Muscle of back (tissue), 13 donors: ENCODE measurements at places on chromosomes 6 and 20.

- no peak for DNase-seq
Measured at GRCh38 chr6:35544769-35545361, 32.2 kb upstream of the TULP1 start.

DNA sequence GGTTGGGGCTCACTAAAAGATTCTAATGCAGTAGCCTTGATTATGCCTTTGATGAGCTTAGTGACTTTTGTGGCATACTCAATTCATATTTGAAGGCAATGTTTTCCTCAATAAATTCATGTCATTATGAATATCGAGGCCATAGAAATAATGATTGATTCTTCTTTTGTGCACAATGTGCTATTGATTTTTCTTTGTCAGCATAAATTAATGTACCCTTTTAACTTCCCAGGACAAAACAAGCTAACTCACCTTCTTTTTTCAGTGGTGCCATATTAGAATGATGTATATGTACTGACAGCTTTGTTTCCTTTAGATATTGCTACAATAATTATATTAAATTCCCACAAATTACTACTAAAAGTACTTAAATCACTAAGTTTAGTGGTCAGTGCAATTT, 484.3 kb upstream of the HS3ST5 start:
- DNase-seq: no peak

- peak; percentile 44 for DNase-seq
Measured at GRCh38 chr6:87687296-87687695, 14.7 kb downstream of the AKIRIN2 start.

DNA sequence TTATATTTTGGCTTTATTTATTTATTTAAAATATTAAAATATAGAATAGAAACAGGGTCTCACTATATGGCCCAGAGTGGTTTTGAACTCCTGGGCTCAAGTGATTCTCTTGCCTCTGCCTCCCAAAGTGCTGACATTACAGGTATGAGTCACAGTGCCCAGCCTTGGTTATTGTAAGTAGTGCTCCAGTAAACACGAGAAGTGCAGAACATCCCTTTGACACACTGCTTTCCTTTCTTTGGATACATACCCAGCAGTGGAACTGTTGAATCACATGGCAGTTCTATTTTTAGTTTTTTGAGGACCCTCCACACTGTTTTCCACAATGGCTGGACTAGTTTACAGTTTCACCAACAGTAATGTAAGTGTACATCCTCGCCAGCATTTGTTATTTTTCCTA, 203.9 kb downstream of the PHF3 start:
- DNase-seq: no peak

DNA sequence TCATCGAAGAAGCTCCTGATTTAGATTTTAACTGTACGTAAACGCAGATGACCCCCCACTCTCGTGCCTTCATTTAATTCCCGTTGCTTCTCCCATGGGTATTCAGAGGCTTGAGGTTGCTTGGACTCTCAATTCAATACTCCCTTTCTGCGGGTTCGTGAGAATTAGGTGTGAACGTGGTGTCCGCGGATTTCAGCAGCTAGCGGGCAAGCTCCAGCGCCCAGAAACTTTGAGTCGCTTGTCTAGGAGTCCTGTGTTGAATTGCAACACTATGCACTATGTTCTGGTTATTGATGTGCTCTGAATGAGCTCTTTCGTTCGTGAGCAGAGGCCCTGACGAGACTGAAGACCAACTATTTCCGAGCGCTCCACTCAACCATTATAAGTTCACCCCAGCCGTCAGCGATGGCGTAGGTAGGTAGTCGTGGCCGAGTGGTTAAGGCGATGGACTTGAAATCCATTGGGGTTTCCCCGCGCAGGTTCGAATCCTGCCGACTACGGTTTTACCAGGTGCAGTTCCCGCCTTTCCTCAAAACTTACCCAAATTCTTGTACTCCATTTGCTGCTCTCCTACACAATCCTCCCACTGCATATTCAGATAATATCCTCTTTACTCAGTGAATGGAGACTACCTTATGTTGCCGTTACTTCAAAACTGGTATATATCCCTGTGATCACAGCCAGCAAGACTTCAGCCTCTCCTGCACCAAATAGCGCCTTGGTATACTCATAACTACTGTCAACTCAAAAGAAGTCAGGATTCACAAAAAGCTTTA, 72.6 kb upstream of the ZNF184 start:
- DNase-seq: peak; percentile 27

- DNase-seq: no peak
Measured at GRCh38 chr6:16344756-16345155, 106.4 kb downstream of the GMPR start.

- DNase-seq: no peak
Measured at GRCh38 chr6:126027601-126028000, 41.3 kb downstream of the TRMT11 start.

DNA sequence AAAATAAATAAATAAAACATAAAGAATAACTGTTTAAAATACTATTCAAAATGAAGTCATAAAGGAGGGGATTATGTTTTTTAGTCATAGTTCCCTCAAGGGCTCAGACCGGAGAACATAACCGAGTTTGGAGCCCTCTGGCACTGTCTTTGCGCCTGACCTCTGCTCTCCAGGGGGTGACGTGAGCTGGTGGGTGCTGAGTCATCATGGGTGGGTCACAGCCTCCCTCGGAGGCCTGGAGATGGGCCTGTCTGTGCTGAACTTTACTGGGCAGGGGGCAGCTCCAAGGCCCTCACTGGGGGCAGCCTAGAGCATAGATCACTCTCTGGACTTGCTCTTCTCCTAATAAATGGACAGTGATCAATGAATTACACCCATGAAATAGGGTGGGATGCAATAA, 3.1 kb upstream of the MAVS start:
- DNase-seq: no peak

DNA sequence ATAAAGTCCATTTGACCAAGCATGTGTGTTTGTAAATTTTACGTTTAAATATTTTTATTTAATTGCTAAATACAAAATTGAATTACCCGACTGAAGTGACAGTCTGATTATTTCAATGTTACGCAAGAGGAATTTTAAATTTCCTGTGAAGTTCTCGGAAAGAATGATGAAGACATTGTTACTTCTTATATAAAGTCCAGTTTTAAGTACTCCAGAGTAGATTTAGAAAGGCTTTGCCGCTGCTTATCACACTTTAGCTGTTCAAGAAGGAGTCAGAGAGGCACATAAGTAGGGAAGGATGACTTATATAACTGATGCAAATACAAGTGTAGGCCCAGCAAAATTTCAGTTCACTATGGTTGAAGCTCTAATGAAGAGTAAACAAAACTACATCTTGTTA, 265.1 kb upstream of the CITED2 start:
- DNase-seq: no peak

DNA sequence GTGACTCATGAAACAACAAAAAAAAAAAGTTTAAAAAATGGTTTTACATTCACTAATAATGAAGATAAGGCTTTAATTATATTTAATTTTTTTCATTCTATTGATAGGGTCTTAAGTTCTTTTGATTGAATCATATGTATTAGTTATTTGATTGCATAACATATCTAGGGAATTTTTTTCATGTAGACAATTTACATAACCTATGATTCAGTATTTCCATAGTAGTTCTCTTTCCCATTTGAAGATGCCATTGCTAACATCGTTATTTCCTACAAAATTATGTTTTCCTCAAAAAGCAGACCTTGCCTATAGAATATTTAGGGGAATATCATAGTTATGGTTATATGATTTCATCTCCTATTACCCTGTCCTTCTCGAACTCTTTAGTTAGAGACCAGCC, 463.4 kb downstream of the TFAP2B start:
- DNase-seq: no peak

DNA sequence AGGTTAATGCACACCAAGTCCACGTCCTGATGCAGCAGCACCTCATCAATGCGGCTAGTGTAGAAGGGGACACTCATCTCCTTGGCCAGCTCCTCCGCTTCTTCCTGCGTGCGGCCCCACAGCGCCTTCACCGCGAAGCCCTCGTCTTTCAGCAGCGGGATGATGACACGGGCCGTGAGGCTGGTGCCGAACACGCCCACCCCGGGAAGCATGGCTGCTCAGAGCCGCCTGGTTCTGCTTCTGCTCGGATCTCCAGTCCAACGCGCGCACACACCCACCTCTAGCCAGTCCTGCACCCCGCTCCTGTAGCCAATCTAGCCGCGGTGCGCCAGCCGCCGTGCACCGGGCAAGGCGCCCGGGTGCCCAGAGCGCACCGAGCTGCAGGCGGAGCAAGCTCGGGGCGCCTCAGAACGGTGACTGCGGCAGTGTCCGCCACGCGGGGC, 700 bp downstream of the GFOD1 start:
- DNase-seq: peak; percentile 86

DNA sequence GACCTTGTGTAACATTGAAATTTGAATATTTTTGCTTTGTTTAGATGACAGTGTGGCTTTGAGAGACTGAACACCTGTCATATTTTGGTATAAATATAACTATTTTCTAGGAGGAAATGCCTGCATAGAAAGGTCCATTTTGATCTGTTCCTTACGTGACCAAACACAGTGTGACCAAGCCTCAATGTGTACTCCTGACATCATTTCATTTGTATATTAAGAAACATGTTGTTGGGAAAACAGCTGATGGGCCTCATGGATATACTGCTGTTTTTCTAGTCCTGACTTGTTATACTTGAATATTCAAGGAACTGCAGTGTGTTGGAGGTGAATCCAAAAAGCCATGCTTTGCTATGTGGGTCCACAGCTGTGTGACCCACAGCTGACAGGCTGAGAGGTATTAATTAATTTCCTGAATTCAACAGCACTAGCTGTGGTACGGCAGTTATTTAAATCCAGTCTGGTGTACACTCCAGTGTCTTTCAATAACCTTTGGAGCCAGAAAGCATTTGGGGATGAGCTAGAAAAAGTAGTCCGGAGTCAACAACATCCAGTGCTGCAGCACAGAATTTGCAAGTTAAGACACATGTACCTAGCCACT, 18.9 kb downstream of the NCOA7 start:
- no peak for DNase-seq

DNA sequence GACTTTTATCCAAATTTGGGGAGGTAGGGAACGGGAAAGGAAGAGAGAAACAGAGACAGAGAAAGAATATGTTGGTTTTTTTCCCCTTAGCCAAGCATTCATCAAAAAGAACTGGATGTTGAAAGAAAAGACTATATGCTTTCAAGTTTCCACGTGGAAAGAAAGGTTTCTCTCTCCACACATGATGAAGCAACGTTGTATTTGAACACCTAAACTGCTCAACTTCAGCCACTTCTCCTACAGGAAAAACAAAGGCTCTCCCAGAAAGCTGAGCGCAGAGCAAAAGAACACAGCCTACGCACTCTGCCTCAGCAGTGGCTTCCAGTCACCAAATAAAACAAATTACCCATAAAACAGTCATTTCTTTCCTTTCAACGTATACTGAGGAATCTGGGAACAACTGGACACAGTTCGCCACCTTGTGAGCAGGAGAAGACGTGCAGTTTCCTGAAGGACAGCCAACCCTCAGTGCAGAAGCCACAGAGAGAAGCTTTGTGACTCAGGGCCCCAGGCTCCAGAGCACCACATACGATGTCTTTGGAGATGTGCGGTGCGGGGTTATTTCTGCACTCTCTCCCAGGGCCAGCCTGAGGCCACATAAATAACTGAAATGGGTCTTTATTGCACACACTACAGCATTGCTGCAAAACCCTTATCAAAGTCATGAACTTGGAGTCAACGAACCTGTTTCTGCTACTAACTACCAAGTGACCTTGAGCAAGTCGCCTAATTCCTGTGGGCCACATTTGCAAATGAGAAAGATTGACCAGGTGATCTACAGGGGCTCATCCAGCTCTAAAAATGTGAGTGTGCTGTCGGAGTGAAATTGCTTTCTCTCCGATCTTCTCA, 10.1 kb downstream of the IL17F start:
- peak; percentile 22 for DNase-seq

DNA sequence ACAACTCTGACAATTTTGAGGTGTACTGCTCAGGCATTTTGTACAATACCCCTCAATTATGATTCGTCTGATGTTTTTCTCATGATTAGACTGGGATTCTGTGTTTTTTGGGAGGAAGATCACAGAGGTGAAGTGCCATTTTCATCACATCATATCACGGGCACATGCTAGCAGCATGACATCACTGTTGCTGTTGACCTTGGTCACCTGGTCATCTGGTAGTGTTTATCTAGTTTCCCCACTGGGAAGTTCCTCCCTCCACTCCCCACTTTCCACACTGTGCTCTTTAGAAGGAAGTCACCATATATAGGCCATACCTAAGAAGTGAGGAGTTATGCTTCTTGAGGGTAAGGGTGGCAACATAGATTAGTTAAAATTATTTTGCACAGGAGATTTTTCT, 20.8 kb downstream of the GCM2 start:
- no peak for DNase-seq

DNA sequence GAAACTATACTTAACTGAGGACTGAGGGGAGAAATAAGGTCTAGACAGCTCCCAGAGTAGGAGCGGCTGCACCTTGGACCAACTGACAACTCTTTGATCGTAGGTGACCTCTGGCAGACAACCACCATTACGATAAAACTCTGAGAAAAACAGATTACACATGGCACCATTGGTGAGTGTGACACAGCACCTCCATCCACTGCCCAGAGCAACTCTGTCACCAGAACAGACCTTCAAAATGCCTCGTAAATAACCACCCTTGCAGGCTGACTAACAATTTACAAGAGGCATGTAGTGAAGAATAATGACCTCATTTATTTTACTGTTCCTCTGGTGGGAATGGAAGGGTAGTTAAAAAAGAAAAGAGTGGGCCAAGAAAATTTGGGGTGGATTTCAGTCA, 64.2 kb downstream of the F13A1 start:
- no peak for DNase-seq

DNA sequence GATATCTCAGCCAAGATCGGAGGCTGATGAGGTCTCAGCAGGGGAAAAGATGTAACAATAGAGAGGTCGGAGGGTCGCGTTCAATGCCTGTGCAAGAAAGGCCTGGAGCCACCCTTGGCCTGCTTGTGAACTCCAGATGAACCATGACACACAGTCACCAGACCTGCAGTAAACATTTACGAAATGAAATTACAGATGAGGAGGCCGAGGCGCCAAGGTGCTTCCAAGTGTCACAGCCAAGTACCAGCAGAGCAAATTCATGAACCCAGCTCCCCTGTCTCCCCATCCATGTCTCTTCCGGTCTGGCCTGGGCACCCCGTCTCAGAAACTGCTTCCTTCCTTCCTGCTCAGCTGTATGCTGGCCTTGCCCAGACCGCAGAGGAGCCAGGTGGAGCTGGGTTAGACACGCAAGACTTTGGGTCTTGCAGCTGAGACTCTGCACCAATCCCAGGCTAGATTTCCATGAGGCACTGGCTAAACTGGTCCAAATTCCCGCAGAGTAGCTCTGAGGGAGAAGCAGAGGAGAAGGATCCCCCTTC, 48.1 kb downstream of the CHMP4B start:
- DNase-seq: no peak

DNA sequence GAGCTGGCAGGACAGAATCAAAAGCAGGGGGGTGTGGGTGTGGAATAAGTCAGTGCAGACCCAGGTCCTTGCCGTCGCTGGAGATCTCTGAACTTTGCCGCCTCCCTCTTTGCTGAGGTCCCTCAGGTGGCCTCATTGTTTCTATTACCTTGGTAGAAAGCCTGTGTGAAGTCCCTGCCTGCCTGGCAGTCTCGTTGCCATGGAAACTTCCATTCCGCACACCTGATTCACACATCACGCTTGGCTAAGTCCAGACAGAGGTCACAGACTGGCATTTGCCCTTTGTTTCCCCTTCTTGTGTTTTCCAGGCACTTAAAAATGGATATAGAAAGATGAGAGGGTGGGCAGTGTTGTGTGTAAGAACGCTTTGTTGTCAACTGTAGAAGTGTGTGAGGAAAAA, 260.6 kb downstream of the PRL start:
- no peak for DNase-seq

GRCh38 chr20:50392138-50392866, 117.9 kb upstream of the PTPN1 start:
- no peak for DNase-seq

- DNase-seq: peak; percentile 67
Measured at GRCh38 chr6:29976588-29977424, 34.5 kb downstream of the HLA-A start.

- DNase-seq: no peak
Measured at GRCh38 chr6:168598251-168599117, 157.5 kb downstream of the SMOC2 start.
